ENCODE measurements at places on chromosomes 3 and 15.

- no peak for DNase-seq
Observed at GRCh38 chr15:39502611-39503195, 78.2 kb upstream of the THBS1 start.

DNA sequence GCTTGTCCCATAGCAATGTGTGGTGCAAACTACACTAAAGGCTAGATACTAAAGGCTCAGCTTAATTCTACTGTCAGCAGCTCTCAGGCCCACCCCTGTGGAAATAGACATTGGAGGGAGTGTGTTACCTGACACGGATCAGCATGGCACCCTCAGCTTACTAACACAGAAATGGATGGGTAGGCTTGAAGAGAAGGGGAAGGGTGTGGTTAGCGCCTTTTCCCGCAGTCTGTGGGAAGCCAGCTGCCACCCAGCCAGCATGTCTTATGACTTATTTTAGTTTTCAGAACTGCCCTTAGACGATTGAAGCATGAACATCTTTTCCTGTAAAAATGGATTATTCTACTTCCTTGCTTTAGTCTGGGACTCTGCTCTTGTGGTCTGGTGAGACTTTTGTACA lies 25.8 kb upstream of the ADPGK start:
- no peak for DNase-seq

GRCh38 chr3:177061369-177061768 lies 135.9 kb downstream of the TBL1XR1 start:
- no peak for DNase-seq

DNA sequence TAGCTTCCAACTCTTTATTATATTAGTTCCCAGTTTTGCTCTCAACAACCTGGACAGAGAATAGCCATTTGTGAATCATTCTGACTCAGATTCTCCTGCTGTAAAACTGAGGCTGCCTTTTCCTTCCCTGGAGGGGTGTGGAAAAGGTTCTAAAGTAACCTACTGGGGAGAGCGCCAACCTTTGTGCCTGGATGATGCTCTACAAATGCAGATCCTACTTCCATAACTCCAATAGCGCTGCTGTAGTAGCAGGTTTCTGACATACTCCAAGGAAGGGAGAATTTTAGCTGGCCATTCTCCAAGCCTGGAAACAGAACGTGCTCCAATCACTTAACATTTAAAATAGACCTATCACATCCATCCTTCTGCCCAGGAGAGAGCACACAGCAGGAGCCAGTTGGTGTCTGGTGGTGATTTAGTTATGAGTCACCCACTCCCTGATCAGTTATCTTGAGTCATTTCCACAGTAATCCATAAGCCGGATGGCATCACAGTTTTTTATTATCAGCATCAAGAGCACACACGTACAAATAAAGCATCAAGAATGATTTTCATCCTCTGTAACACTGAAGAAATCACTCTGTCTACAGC lies 38.3 kb downstream of the MYH15 start:
- no peak for DNase-seq

DNA sequence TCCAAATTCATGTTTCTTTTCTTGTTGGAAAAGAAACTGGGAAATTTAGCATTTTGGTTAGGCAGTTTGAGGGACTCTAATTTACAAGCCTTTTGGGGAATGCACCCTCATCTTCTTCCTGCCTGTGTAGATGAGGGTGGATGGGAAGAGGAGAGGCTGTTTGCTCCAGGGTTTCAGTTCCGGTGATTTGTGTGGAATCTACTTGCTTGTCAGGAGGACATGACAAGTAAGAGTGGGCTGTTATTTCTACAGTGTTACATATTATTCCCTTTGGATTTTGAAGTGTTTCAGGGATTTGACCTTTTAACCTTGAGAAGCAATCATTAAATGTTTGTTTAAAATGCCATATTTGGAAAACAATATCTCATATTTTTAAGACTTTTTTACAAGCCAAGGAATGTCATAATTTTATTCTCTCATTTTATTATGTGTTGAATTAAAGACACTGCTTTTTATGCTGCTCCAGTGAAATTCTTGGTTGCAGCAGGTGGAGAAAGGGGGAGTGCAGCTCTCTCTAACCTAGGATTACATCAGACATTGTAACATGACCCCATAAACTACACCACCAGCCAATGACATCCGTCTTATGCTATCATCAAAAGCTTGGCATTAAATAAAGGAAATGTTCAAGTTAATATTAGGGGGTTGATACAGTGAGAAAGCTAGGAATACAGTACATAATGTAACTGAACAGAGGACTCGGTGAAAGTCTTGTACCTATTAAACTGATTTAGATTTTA lies 30.2 kb downstream of the PLAAT1 start:
- DNase-seq, result no peak

DNA sequence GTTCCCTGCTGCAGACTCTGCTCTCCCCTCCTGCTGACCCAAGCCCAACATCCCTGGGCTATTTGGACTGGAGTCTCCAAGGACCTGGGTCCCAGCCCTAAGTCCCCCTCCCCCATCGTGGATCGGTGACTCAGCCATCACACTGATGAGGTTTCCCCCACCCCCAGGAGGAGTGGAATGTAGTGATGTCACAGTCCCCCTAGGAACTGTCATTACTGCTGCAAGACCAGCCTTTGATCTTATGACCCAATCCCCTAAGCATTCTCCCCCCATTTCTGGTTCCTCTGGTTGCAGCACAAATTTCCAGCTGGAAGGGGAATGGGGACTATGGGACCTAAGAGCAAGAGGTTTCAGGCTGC lies 63.4 kb upstream of the CSPG4 start:
- no peak for DNase-seq

DNA sequence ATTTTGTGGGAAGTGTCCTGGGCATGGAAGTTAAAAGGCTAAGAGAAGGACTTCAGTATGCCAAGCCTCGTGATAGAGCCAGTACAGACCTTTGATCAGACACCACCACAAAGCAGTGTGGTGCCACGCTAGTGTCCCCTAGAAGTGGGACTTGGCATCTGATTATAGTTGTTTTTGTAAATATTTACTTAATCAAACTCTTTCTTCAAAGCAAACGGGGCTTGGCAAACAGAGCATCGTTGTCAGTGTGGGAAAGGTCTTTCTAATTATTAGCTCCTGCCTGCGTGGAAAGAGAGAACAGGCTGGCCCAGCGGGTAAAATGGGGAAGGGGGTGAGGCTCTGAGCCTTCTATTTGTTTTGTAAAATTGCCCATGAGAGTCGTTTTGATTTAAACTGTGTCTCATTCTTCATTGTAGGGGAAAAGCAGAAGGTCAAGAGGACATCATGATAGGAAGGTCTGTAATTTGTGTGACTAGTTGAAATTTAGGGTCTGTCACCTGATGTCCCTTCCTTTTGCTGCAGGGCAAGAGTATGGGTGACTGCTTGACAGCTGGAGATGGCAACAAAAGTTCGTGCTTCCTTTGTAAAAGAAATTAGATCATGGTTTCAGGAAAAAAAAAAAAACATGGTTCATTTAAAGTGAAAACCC lies 105.0 kb downstream of the IQCH start:
- DNase-seq, result no peak

GRCh38 chr15:74421302-74422245 lies 12.2 kb downstream of the SEMA7A start:
- DNase-seq, result no peak

- DNase-seq, result no peak
Observed at GRCh38 chr15:99958426-99959097, 225.3 kb upstream of the LYSMD4 start.

- DNase-seq, result no peak
Observed at GRCh38 chr15:91116113-91117067, 16.3 kb downstream of the SV2B start.

- no peak for DNase-seq
Observed at GRCh38 chr15:27585041-27585640, 514.0 kb downstream of the OCA2 start.

DNA sequence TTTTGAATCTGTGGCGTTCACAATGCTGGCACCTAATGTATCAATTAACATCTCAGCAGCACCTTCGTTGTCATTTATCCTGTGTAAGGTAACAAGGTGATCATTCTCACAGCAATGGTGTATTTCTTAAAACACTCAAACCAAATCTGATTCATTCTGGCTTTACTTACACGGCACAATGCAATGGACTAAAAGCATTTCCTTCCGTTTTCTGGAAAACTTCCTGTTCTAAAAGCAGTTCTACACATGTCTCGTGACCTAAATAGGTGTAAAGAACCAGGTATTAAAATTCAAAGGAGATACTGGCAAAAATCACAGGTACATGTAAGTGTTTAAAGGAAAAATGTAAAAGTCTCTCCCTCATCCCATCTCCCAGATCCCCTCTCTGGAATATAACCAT lies 77.8 kb downstream of the BTD start:
- no peak for DNase-seq

GRCh38 chr3:73734211-73735089 lies 109.7 kb upstream of the PDZRN3 start:
- DNase-seq, result no peak

GRCh38 chr3:189337673-189338091 lies 165.9 kb downstream of the TPRG1 start:
- no peak for DNase-seq

- no peak for DNase-seq
Observed at GRCh38 chr3:195270079-195270816, 711 bp downstream of the XXYLT1 start.

GRCh38 chr3:81544385-81544784 lies 217.1 kb downstream of the GBE1 start:
- no peak for DNase-seq

DNA sequence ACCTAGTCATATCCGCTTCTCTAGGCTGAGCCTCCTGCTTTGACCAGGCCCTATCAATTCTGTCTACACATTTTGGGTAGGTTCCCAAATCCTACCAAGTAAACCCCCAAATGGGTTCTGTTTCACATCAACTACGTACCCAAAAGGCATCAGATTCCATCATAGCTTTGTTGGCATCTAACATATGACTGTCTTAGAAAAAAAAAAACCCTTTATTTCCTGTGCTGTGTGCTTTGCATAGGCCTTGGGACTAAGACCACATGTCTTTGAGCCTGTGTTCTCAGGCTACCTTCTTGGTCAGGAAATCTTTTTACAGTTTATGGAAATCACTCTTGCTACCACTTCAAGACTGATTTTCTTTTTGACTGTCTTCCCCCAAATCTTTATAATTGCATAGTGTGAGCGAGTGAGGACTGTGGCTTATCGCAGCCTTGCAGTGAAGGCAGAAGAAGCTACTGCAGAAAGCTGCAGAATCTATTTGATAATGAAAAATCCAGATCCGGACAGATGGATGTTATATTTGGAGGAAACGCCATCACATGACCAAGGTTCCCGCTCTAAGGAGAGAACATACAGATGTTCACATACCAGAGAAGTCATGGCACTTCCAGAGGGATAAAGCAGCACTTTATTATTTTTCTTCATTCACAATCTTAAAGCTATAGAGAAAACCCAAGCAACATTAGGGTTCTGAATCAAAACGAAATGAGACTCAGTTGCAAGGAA lies 111.2 kb downstream of the EOMES start:
- no peak for DNase-seq

DNA sequence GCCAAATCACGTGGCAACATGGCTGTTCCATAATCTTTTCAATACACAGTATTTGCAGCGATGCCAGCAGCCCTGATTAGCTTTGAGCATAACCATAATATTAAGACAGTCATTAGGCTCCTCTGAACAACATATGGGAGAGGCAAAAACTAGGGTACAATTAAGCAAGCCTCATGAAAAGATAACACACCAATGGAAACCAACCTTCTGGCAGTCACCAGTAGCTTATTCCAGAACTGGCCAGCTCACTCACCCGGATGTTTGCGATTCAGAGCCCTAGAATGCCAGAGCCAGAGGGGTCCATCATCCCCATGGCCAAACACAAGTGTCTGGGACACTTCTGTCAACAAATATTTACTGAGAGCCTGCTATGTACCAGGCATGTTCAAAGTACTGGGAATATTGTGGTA lies 48.8 kb upstream of the PLXND1 start:
- no peak for DNase-seq

GRCh38 chr3:110236976-110237610 lies 834.5 kb upstream of the NECTIN3 start:
- DNase-seq, result no peak

GRCh38 chr3:16496408-16497222 lies 16.9 kb downstream of the RFTN1 start:
- DNase-seq, result no peak

DNA sequence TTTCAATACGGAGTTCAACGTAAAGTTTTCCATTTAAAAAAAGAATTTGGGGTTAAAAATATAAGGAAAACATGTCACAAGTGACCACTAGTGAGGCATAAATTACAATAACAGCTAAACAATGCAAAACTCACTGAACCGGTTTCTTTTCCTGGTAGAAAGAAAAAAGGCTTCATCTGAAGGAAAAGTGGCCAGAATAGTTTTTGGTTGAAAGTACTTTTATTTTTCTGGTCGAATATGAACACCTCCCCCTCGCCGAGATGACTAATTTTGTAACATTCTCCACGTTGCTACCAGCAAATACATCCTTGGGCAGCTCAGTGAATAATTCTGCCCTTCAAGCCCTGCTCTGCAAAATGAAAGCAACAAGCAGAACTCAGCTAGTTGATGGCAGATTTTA lies 3.9 kb upstream of the SRGAP3 start:
- DNase-seq, result no peak

DNA sequence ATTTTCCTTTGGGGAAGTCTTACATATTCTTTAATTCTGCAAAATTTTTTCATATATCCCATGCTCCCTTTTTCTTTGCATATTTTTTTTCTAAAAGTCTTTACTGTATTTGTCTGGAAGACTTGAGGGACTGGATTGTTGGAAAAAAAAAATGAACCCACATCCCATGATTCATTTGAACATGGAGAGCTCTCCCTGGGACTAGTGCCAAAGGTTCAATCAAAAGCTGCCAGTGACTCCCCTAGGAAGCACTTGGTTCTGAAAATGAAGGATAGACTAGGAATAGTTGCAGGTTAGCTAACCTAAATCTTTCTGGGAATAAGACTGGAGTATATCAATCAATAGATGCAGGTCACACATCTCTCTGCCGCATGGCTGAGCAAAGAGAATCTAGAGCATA lies 16.4 kb upstream of the BNC1 start:
- DNase-seq, result no peak

DNA sequence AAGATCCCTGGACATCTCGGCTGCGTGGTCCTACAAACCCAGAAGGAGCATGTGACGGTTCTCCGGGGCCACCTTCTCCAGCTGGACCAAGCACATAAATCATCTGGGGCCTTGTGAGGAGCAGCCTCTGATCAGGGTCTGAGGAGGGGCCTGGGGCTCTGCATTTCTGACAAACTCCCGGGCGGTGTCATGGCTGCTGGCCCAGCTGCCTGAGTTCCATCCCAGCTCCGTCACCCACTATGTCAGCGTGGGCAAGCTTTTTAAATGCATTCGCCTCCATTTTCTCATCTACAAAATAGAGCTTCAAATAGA lies 126.3 kb upstream of the MEF2A start:
- DNase-seq, result no peak
